EL (cell line): ENCODE measurements at places on chromosomes 7 and 10.

- DNase-seq = no peak
Measured at GRCh38 chr10:61179771-61180170, 235.8 kb upstream of the RHOBTB1 start.

DNA sequence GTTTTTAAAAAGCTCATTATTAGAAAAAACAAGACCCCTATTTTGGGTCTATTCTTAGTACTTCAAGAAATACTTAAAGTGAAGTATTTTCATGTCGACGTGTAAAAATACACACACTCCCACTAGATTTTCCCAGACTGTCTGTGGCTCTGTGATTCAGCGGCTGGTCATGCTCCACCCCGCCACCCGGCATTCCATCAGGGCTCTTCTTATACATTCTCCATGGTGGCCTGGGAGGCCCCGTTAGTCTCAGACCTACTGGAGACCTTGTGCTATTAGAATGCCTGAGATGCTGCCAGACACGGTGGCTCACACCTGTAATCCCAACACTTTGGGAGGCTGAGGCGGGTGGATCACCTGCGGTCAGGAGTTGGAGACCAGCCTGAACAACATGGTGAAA, 13.1 kb downstream of the TECPR1 start:
- DNase-seq = peak; percentile 12

GRCh38 chr7:100372694-100373093, 593 bp upstream of the PILRA start:
- no peak for DNase-seq

- DNase-seq = no peak
Measured at GRCh38 chr7:81002421-81002820, 83.6 kb upstream of the SEMA3C start.

GRCh38 chr7:85829817-85830432, 643.1 kb upstream of the SEMA3D start:
- peak; percentile 37 for DNase-seq

DNA sequence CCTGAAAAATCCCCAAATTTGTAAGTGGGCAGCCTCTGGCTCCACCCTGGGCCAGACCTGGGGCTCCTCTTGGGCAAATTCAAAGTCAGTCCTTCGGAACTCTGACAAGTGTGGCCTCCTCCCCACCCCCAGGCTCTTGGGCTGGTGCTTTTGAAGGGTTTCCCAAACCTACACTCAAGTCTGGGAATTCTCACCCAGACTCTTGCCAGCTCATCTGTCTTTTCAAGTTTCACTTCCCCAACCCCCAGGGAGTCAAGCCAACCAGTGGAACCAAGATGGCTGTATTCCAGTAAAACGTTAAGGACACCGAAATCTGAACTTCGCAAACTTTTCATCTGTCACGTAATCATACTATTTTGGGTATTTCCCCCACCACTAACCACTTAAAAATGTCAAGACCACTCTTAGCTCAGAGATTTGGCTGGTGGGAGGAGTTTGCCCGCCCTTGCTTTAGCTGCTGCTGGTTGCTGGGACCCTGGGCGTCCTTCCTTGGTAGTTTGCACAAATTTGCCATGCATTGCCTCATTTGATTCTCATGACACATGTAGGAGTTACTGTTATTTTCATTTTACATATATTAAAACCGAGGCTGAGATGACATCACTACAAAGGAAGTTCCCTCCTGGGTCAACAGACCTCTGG, 1.7 kb upstream of the MYO1G start:
- peak; percentile 85 for DNase-seq
